ENCODE measurements at places on chromosomes 1 and 21.

- peak; percentile 84 for ATAC-seq
These were observed 121.8 kb downstream of the HFM1 start for GRCh38 chr1:91282695-91283420.

DNA sequence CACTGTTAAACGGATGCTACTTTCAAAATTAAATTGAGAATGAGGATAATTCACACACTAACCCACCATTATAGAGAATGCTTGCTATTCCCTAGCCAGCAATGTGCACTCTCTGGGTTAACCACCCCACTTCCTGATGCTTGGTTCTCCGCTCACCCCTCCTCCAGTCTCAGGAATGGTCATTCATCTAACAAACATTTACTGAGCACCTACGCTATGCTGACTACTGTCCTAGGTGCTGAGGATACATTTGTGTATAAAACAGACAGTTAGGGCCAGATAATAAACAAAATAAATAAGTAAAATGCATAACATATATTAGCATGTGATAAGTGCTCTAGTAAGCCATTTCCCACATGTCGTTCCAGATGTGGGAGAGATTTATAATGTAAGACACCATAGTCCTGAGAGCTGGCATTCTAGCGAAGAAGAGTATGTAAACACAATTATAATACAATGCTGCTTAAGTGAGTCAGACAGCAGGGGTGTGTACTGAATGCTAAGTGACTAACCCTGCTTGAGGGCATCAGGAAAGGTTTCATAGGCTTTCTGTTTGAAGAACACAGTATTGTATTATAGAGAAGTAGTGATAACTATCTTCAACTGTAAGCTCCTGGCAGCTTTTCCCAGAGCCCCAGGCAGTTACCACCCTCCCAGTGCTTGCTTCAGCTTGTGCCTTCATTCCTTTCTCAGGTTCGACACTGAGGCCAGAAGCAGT, 126.7 kb upstream of the CACHD1 start:
- ATAC-seq = peak; percentile 67

GRCh38 chr1:20052386-20052785, 17.6 kb upstream of the PLA2G5 start:
- no peak for ATAC-seq

DNA sequence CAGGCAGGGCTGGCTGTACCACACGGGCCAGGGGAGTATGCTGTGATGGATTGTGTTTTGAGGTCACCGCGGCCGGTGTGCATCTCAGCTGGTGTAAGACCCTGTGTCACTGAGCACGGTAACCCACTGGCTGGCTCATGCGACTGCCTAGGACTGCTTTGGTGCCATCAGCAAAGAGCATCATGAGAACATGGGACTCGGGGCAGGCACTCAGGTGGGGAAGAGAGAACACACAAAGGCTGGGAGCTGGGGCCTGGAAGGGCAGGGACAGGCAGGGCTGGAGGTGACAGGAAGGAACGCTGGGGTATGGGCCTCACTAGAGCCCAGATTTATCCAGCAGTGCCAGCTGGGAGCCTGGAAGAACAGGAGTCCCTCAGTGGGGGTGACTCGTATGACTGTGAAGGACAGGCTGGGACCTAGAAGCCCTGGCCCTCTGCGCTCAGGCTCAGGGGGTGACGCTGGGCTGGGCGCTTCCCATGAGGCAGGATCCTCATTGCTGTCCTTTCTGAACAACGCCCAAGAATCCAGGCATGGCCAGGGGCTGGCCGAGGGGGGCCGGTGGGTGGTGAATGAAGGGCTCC, 210.4 kb upstream of the VAMP3 start:
- ATAC-seq = no peak

DNA sequence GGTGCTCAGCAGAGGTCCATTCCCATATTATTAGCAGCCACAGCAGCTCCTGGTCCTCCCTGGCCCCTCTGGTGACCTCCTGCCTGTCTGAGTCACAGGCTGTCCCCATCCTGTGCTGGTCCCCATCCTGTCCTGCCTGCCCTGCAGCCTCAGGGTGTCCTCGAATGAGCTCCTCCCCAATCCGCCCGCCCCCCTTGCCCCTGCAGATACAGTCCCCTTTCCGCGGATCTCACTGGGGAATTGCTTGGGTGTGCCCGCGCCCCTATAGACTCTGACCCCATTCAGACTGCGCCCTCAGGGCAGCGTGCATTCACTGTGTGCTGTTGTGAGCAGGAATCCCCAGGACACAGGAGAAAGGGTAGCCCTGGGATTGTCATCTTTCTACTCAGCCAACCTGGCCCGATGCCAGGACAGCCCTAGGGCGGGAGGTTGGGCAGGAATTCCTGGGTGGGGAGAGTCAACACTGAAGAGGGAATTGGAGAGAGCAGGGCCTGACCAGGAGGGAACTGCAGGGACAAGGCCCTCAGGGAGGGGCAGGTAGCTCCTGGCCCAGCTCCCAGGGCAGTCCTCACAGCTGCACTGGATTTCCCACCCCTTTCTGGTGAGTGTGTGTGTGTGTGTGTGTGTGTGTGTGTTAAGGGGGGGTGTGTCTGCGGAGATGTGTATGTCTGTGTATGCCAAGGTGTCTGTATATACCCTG, 1.1 kb upstream of the GUCA2A start:
- peak; percentile 69 for ATAC-seq

DNA sequence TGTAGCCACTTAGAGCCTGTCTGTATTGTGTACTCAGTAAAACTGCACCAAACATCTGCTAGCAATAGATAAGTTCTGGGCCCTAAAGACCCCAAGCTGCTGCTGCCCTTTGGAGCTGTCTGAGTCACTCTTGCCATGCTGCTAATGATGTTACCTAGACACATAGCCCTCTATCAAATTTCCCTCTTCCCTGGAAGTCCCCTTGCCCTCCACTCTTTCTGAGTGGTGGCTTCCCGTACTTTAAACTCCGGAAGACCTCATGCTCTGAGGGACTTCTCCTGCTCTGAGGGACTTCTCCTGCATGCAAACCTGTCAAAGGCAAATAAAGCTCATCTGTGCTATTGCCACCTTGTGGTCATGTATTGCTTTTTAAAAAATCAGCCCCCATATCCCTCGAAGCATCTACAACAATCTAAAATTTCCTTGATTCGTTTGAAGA, 34.0 kb downstream of the FH start:
- ATAC-seq = peak; percentile 53

DNA sequence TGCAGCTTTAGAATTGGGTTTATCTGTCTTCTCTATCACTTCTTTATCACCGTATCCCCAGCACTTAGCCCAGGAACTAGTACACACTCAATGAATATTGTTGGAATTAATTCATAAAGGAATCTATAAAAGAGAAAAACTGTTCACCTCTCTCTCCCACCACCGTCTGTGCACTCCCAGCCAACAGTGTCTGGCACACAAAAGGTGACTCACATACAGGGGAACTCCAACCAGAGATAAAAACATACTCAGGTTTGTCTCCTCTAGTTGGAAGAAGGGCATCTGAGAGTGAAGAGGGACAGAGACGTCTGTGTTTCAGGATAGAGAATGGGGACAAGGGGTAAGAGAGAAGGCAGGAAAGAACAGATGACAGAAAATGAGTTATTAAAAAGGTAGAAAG, 10.0 kb downstream of the ITLN1 start:
- ATAC-seq = no peak

DNA sequence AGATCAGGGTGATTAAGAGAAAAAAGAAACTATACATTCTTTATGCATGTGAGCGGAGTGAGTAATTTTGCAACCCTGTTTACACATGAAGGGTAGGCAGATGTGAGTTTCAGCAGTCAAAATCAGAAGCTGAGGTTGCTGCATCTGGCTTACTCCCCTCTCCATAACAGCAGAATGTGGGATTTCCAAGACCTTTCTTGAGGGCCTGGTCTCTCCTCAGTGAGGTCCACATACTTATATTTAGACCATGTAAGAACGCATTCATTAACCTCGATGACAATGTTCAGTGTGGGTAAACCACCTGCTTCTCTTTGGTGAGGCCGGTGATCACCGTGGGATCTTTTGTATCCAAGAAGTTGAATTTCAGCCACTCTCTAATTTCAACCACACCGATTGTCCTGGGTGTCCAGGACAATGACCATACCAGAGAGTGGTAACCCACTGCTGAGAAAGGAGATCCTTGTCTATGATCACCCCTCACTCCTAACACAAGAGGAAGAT, 18.7 kb upstream of the RAP1A start:
- no peak for ATAC-seq

- no peak for ATAC-seq
These were observed 42.0 kb upstream of the MTF1 start for GRCh38 chr1:37901191-37901892.

DNA sequence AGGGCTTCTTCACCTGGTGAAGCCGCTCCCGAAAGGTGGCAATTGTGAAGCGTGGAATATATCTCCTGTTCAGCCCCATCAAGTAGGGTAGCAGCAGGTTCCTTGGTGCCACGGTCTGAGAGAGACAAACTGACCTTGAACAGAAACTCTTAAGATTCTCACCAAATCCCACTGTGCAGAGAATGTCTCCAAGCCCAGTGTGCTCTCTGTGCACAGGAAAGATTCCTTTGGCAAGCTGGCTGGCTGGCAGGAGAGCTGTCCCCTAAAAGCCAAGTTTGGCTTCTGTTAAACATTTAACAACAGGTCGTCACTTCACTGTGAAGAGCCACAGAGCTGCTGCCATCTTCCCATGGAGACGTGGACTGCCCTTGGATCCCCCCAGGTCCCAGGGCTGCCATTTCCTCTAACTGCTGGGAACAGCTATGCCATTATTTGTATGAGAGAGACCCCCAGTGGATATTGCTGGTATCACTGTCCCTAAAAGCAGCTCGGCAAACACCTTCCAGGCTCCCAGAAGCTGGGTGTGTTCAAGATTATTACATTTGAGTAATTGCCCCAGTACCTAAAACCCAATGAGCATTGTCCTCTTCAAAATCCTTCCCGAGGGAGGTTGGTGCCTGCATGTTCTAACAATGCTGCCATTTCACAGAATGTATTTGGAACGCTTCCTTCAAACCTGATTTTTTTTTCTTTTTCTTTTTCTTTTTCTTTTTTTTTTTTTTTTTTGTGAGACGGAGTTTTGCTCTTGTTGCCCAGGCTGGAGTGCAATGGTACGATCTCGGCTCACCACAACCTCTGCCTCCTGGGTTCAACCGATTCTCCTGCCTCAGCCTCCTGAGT, 71.8 kb downstream of the CD58 start:
- ATAC-seq = peak; percentile 94

DNA sequence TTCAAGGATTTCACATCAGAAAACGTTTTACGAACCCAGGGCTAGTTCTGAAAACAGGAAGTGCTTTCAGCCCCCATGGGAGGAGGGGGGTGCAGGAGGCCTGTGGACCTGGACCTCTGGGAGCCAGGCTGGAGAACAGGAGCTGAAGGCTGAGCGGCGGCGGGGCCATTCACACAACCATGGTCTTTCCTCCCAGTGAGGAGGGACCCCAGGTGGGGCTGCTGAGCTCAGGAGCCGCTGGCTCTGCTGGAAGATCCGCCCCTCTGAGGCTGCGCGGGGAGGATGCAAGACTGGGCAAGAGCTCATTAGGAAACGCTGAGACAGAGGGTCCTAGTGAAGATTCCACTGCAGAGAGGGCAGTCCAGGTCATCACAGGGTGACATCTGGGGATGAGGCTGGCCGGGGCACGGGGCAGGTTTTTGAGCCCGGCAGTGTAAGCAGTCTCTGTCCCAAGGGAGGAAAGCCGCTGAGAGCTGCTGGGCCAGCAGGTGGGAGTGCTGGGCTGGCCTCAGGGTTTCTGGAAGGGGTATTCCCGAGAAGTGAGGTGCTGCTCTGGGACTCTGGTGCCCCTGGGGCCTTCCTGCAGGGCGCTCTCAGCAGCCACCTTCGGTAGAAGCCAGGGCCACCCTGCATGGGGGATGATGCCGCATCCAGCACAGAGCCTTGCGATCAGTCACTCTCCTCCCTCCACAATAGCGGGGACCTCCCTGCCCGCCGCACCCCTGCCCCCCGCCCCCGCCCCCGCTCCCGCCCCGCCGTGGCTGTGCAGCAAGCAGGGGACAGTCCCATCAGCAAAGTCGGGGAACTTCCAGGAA, 7.5 kb downstream of the MX2 start:
- ATAC-seq = peak; percentile 44

- ATAC-seq = no peak
These were observed 42.6 kb downstream of the C1orf198 start for GRCh38 chr1:230825761-230826160.

DNA sequence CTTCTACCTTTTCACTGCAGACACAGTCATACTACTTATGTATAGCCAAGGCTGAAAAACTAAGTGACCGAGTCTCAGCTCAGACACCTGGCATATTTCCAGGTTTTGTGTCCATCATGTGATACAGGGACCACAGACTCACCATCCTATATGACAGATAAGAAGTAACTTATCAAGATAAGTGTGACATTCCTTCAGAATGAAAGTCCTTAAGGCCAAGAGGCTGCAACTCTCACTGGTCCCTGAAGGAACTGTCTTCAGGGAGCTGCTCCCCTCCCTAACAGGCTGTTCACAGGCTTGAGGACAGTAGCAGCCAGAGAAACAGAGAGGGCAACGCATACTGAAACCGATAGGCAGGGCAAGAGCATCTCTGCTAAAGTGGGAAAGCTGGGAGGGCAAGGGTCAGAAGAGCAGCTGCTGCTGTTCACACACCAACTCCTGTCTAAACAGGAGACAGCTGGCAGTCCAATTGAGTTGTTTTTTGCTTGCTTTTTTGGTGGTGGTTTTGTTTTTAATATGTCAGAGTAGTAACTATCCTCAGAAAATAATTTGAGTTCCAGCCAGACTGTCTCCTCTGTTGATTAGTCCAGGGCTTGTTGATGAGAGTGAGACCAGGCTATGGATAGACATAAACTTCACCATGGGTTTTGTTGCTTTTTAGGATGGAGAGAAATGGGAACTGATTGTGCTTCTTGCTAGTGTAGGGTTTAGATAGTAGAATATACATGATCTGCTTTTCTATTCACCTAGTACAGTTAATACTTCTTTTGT, 67.7 kb downstream of the MACF1 start:
- peak; percentile 21 for ATAC-seq

DNA sequence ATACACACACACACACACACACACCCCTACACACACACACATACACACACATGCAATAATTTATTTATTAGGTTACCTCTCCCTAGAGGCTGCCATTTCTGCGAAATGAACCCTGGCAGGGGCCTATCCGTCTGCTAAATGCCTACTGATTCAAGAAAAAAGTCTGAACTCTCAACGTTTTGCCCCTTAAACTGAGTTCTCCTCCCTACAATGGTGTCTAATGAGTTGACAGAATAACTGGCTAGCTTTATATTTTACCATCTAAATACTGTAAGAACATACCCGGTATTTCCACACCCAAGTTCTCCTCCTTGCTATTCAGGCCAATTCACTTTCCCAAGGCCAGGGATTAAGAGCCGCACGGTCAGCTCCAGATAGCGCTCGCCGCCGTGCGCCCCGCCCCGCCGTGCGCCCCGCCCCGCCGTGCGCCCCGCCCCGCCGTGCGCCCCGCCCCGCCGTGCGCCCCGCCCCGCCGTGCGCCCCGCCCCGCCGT, 339 bp upstream of the RNPC3 start:
- peak; percentile 86 for ATAC-seq

GRCh38 chr1:218479436-218480115, 134.4 kb downstream of the TGFB2 start:
- peak; percentile 55 for ATAC-seq

- ATAC-seq = peak; percentile 27
These were observed 148.2 kb downstream of the RWDD3 start for GRCh38 chr1:95382000-95382786.

- no peak for ATAC-seq
These were observed 40.7 kb downstream of the CASQ2 start for GRCh38 chr1:115727706-115728249.

GRCh38 chr1:15321601-15322000, 74.6 kb downstream of the FHAD1 start:
- ATAC-seq = no peak

GRCh38 chr1:203505526-203506204, 11.7 kb downstream of the OPTC start:
- no peak for ATAC-seq

Data from SK-N-SH treated with all-trans-retinoic acid at 6 μM for 48 hours (cell line).